ENCODE measurements at places on chromosomes 12 and 14.

GRCh38 chr14:20278414-20278813 is 27.3 kb downstream of the TTC5 start:
- DNase-seq = peak; percentile 4

GRCh38 chr12:6753772-6754356 is 923 bp upstream of the MLF2 start:
- no peak for DNase-seq

GRCh38 chr12:58533652-58534051 is 386.7 kb downstream of the LRIG3 start:
- no peak for DNase-seq

GRCh38 chr14:93946104-93946503 is 19.0 kb downstream of the FAM181A start:
- DNase-seq = no peak

- DNase-seq = no peak
These were observed 696.3 kb downstream of the TMEM121 start for GRCh38 chr14:106222731-106223130.

GRCh38 chr12:88218293-88218692 is 76.2 kb downstream of the TMTC3 start:
- DNase-seq = no peak

DNA sequence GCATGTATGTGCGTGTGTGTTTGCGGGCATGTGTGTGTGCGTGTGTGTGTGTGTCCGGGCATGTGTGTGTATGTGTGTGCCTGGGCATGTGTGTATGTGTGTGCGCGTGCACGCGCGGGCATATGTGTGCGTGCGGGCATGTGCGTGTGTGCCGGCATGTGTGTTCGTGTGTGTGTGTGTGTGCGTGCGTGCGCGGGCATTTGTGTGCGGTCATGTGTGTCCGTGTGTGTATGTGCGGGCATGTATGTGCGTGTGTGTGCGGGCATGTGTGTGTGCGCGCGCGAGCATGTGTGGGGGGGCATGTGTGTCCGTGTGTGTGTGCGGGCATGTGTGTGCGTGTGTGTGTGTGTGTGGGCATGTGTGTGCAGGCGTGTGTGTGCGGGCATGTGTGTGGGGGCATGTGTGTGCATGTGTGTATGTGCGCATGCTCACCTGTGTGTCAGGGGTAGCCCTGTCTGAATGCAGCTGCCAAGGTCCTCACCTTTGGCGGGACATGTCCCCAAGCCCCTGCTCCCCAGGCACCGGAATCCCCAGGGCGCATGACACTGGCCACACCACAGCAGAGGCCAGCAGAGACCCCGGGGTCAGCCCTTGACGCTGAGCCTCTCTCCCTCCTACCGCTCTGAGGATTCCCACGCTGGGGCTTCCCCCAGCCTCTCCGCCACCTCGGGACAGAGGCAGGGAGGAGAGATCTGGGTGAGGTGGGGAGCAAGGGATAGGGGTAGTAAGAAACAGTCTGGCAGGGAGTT is 109.5 kb upstream of the NCOR2 start:
- DNase-seq = no peak

- no peak for DNase-seq
These were observed 110.5 kb upstream of the FUT8 start for GRCh38 chr14:65301862-65302539.

DNA sequence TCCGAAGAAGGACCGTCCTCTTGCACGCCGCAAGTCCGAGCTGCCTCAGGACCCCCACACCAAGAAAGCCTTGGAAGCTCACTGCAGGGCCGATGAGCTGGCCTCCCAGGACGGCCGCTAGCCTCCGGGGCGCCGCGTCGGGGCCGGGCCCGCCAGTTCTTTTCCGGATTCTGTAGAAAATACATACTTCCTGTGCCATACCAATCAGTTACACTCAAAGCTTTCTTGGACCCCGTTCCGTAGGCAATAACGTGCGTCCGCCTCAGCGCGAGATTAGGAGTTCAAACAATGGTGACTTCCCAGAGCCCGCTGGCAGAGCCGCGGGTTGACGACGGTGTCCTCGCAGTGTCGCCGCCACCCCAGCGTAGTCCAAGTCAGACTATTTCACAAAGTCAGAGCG is 39.2 kb upstream of the DYNC1H1 start:
- no peak for DNase-seq

- no peak for DNase-seq
These were observed 29.4 kb downstream of the BCAT1 start for GRCh38 chr12:24919346-24920001.

- no peak for DNase-seq
These were observed 24.7 kb downstream of the CLMN start for GRCh38 chr14:95294834-95295599.

DNA sequence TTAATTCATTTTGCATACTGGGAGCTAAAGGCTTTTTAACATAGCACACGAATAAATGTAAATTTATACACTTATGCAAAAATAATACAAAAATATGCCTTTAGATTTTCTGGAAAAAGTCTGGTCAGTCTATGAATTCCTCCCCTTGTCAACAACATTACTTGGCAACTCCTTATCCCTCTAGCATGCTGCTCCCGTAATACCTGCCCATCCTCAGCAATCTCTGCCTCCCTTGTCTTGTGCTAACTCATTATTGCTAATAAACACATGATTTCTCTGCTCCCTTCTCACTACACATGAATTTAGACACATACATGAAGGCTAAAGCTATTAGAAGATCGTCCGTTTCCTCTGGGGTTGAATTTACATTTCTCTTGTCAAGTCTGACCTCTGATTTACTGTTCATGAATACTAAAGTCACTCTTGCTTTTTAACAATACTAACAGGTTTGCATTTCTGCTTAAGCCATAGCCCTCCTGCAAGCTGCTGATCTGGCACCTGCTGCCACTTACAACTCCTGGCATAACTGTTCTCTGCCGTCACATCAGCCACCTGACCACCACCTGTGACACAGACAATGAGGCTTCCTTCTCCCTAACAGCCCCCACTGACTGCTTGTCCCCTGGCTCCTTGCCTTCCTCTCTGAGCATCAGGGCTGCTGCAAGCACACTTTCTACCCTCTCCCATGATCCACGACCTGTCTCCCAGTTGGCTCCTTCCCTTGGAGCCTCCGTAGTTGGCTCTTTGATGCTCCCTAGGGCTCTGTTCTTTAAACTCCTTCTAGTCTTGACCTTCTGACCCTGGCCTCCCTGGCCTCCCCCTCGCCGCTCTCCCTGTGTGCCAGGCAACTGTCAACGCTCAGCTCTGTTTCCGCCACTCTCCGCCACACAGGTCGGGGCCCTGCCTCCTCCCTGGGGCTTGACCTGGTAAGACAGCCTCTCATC is 177.6 kb downstream of the CALM1 start:
- no peak for DNase-seq

GRCh38 chr12:1767407-1768090 is 52.8 kb upstream of the LRTM2 start:
- no peak for DNase-seq

DNA sequence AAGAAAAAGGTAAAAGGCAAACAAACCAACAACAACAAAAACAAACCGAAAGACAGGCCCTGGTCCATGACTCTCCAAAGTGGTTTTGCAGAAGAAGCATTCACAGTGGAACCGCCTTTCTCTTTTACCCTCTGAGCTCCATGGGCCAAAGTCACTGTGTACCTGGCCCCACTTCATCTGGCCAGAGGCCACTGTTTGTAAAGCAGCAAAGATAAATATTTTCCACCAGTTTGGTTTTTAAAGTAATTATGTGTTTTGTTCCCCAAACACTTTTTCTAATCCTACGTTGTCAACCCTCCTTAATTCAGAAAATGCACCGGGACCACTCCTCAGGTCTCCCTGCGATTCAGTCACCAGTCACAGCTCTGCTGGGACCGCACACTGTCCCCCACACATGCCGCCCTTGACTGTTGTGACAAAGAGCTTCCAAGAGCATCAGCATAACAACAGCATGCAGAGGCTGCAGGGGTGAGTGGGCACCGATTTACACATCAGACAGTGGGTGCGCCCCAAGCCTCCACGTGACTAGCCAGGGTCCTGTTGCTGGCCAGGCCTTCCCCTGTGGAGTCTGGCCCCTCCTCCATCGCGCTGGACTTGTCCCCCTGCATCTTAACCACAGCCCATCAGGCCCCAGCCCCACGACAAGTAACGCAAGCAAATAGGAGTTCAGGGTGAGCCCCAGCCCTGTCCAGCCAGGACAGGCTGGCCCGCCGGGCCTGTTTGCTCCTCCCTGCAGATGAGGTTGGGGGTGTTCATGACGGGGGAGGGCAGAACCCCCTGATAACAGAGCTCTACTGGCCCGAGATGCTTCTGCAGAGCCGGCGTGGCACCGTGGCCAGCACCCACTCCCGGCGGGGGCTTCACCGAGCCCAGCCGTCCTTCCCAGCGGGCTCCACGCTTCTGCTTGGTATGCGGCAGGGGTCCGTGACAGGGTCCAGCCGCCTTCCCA is 65.2 kb upstream of the DIO3 start:
- DNase-seq = no peak

DNA sequence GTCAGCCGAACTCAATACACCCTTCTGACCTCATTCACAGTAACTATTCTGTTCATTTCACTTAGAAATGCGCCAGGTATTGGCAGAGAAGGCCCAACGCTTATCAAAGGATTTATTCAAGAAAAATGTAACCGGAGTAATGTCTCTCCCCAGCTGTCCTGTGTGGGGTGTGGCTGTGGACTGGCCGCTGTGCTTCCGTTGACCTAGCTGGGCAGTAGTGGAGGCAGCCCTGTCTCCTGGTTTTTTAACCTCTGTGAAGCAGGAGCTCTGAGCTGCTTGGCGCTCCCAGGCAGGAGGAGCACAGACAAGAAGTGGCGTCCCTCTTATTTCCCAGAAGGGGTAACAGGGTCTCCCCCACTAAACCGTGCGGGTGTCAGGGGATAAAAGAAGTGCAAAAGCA is 85.2 kb downstream of the ESR2 start:
- no peak for DNase-seq

- DNase-seq = no peak
These were observed 2.6 kb upstream of the OSBPL8 start for GRCh38 chr12:76562130-76562529.

GRCh38 chr12:27814851-27815591 is 35.0 kb upstream of the MANSC4 start:
- no peak for DNase-seq

DNA sequence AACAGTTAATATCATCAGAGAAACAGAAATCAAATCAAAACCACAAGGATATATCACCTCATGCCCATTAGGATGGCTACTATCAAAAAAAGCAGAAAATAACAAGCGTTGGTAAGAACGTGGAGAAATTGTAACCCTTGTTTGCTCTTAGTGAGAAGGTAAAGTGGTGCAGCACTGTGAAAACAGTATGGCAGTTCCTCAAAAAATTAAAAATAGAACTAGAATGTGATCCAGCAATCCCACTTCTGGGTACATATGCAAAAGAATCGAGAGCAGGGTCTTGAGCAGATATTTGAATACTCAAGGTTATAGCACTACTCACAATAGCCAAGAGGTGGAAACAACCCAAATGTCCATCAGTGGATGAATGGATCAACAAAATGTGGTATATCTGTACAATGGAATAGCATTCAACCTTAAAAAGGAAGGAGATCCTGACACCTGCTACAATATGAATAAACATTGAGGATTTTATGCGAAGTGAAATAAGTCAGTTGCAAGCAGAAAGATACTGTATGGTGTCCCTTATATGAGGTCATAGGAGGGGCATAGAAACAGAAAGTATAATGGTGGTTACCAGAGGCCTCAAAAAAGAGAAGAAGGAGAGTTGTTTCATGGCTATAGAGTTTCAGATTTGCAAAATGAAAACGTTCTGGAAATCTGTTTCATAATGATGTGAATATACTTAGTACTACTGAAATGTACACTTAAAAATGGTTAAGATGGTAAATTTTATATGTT is 131.0 kb upstream of the EEA1 start:
- DNase-seq = no peak

DNA sequence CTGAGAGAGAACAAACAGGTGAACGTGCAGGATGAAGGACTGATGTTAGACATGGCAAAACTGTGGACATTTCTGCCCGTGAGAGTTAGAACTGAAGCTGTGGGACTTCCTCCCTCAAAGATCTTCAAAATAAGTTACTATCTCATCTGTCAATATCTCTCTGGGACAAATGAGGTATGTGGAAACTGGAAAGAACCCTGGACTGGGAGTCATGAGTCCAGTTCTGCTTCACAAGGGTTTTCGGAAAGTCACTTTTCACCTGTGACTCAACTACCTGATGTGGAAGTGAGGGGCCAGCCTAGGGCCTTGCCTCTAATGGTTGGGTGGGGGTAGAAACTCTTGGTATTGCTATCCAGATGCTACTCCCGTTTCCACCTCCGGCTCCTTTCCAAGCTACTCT is 47.3 kb downstream of the RAB35 start:
- DNase-seq = no peak

DNA sequence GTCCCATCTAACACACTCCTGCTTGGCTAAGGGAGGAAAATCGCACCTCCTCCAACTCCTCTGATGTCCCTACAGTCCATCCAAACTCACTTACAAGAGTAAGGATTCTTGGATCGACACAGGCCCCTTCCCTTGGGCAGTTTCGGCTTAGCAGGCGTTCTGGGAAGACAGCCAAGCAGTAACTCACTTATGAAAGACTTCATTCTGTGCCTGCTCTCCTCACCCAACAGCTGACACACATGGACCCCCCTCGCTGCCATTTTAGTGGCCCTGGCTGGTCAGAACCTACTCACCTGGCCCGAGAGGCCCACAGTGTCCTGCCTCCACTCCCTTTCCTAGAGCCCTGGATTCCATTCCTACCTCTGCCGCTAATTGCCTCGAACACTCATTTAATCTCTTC is 52.3 kb upstream of the BCL2L14 start:
- no peak for DNase-seq

- DNase-seq = peak; percentile 75
These were observed 25.0 kb downstream of the HIP1R start for GRCh38 chr12:122860040-122860853.

DNA sequence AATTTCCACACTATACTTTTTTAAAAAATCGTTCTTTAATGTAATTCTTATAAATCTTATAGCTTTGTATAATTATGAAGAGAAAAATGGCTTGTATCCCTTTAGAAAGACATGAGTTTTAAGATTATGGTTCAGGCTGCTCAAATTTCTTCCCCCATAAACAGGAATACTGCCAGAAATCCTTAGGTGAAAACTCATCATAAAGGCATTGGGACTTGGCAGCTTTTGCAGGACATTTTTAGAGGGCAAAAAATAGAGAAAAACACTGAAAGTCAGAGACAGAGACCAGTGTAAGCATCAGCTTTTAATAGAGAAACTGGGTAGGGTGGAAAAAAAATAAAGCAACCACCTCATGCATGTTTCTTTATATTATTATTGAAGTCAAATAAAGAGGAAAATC is 29.1 kb downstream of the LRRK2 start:
- no peak for DNase-seq

- DNase-seq = no peak
These were observed 92.4 kb downstream of the RPS6KA5 start for GRCh38 chr14:90968025-90968424.

GRCh38 chr14:69684461-69685217 is 73.2 kb downstream of the SUSD6 start:
- DNase-seq = no peak

DNA sequence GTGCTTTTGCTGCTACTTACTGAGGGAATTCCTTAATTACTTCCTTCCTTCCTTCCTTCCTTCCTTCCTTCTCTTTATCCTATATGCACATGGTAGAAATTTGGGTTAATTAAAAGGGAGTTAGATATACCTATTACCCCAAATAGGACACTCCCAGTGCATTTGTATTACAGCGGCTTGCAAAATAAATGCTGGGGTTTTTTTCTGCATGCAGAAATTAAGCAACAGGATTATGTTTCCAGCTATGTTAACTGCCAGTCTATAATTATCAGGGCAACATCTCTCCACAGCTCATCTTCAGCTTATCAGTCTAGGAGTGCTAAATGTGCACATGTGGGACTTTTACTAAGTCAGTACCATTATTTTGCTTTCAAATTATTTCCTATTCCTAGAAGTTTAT is 132.9 kb upstream of the SLC35F4 start:
- no peak for DNase-seq

Measured in CD4-positive, alpha-beta T cell treated with Interleukin-6 at 100 ng/mL for 8 hours (primary cell).